CD4-positive, alpha-beta memory T cell (primary cell): ENCODE measurements at places on chromosomes 1 and 21.

DNA sequence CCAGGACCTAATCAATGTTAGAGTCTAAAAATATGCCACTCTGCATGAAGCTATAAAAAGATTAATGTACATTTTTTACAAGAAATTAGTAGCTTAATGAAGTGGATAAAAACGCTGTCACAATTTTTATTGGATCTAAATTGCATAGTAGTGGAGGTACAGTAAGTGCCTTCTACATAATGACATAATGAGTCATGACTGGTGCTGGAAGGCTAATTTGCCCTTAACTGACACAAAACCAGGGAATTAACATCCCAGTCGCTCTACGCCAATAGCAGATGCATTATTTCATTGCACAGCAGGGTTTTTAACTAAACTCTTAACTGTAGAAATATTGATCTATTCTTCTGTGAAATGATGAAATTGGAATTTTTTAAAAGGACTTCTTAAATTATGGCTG, 33.3 kb downstream of the RRAGC start:
- DNase-seq: no peak

GRCh38 chr1:115669886-115670285, 28.1 kb downstream of the VANGL1 start:
- DNase-seq: no peak

GRCh38 chr1:21149430-21149854, 27.3 kb downstream of the EIF4G3 start:
- DNase-seq: no peak

DNA sequence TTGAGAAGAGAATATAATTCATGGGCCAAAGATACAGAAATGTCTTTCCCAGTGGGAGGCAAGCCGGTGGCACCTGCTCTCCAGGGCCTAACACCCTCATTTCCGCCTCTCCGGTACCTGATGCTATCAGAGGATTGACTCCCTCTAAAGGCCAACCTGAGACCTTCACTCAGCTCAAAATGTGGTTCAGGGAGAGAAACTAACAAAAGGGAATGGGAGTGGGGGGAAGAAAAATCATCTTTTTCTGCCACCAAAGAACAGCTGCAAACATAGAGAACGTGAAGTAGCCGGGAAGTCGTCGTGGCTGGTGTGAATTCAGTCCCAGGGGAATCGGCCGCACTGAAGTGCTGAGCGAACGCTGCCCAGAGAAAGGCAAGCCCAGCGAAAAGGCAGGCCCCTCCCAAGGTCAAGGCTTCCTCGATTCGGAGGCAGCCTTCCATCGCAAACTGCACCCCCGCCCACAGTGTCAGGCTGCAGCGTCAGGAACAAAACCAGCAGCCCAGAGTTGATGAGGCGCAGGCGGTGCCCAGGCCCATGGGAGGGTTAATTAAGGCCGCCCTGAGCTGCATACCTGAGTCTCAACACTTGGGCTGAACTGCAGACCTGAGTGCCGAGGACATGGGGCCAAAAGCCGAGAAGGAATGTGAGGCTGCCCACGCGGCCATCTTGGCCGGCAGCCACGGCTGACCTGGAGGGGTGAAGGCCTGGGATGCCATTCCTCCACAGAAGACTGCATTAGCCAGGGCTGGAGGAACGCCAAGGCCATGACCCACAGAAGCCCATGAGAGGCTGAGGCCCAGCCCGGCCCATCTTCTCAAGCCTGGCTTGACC, 160.2 kb downstream of the PSMG1 start:
- DNase-seq: no peak
